ENCODE measurements at places on chromosomes 1 and 21. TPM values are rescaled to one million over a fixed set of nuclear protein-coding genes. Genes with fewer than 3 reads are reported as not detected.

DNA sequence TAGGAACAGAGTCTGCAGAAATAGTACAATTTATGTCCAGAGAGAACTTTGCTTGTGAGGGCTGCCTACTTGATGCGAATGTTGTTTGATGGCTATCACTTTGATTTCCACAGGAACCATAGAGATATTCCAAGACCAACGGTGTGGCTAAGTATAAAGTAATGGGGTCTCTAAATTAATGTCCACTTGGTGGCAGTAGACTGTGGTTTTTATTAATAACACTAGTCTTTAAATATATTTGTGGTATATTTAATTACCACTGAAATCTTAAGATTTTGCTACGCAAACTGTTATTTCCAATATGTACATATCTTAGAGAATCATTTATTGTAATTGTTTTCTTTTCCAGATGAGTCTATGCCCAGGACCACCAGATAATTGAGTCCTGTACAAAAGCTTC is 647.9 kb downstream of the PLA2G4A start:
- no peak overlapping the region for H3K4me3 ChIP-seq
- no peak for DNase-seq
- no peaks in the 10 kb centered on the region for H3K36me3 ChIP-seq
- H3K27me3 ChIP-seq = no peaks in the 10 kb centered on the region
- H3K4me1 ChIP-seq = no peaks in the 10 kb centered on the region

DNA sequence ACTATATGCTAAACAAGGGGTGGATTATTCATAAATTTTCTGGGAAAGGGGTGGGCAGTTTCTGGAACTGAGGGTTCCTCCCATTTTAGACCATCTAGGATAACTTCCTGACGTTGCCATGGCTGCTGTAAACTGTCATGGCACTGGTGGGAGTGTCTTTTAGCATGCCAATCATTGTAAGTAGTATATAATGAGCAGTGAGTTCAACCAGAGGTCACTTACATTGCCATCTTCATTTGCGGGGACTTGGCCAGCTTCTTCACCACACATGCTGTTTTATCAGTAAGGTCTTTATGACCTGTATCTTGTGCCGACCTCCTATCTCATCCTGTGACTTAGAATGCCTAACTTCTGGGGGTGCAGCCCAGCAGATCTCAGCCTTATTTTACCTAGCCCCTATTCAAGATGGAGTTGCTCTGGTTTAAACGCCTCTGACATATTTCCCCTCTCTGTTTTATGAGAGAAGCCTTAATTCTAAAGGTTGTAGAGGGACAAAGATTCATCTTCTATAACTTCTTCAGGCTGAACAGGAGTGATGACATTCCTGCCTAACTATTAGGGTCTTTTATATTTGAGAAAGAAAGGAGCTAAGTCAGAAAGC is 60.4 kb downstream of the DIP2A start:
- H3K27ac ChIP-seq = no peak overlapping the region
- no peaks in the 10 kb centered on the region for H3K27me3 ChIP-seq

GRCh38 chr1:223143537-223144248 is 645 bp upstream of the TLR5 start:
- peak overlapping the region; percentile 37 for H3K27ac ChIP-seq
- H3K27me3 ChIP-seq = no peaks in the 10 kb centered on the region
- peak; percentile 67 for DNase-seq
- H3K4me3 ChIP-seq = peak overlapping the region; percentile 50
- peaks cover 29% of the 10 kb centered on the region for H3K4me1 ChIP-seq

GRCh38 chr1:233320023-233320422 is 7.5 kb upstream of the MAP3K21 start:
- H3K36me3 ChIP-seq = no peaks in the 10 kb centered on the region
- H3K27ac ChIP-seq = no peak overlapping the region
- peaks cover 4% of the 10 kb centered on the region for H3K27me3 ChIP-seq
- no peaks in the 10 kb centered on the region for H3K4me1 ChIP-seq

DNA sequence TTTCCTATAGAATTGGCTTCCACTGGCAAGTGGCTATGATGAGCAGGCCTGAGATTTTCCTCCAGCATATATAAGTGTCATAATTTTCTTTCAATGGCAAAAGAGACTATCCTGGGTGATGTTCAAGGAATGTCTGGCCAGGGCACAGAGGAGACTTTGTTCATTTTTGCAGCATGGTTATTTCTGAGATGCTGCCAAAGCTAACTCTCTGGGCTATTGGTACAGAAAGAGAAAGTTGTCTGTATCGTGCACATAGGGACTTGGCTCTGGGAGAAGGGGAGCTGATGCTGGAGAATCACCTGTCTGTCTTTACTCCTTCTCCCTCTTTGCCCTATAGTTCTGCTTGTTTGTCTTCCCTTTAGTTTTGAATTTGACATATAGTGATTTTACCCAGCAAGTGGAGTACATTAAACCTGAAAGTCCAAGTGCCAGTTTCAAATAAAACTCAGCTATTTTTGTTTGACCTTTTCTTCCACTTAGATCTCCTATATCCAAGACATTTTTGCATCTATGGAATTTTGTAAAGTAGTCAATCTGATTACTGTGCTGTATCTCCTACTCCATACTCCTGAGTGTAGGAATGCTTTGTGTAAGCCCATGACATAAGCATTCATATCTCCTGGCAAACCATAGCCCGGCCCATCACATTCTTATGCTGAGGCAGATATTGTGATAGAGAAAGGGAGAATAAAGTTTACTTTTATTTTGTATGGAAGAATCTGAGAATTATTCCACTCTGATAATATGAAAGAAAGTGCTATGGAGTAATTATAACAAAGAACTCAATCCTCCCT is 3.9 kb downstream of the FNDC7 start:
- H3K27me3 ChIP-seq = no peaks in the 10 kb centered on the region
- no peaks in the 10 kb centered on the region for H3K36me3 ChIP-seq
- H3K4me1 ChIP-seq = no peaks in the 10 kb centered on the region
- DNase-seq = no peak
- no peak overlapping the region for H3K27ac ChIP-seq

- no peak for DNase-seq
- no peaks in the 10 kb centered on the region for H3K36me3 ChIP-seq
- H3K27ac ChIP-seq = peak overlapping the region; percentile 32
- H3K4me1 ChIP-seq = no peaks in the 10 kb centered on the region
- no peak overlapping the region for H3K4me3 ChIP-seq
These were observed 76.6 kb downstream of the ABCA4 start for GRCh38 chr1:94044290-94044790.

DNA sequence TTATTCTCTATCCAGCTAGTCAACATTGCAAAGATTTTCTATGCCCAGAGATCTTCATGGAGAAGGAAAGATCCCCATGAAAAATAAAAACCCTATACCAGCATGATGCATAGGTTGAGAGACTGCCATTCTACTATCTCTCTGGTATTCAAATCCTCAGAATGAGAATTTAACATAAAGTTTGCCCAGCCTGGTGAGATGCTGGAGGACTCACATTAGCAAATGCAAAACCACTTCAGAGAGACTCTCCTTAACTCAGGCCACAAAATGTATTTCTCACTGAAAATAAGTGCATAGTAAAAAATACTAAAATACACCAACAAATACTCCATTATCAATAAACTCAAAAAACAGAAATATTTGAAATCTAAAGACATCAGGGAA is 430.0 kb upstream of the RUNX1 start:
- H3K4me1 ChIP-seq = peaks cover 10% of the 10 kb centered on the region
- no peaks in the 10 kb centered on the region for H3K27me3 ChIP-seq
- H3K27ac ChIP-seq = no peak overlapping the region

DNA sequence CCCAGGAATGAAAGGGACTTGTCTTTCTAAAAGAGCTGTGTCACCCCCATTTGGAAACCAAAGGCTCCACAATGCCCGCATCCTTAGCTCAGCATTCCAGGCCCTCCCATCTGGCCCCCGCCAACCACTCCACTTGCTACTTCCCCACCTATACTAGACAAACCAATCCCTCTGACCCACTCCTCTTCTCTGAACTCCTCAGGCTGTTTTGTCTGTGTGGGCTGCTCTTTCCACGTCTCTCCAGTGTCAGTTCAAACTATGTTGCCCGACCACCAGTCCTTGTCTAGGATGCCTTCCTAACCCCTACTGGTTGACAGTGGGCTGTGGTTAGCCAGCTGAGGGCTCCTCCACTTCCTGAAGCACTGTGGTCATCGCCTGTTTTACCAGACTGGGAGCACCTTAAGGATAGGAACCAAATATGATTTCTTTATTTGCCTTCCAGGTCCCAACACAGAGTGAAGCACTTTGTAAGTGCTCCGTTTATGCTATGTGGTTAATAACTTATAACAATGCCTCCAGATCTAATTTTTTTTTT is 8.1 kb upstream of the COA7 start:
- H3K27me3 ChIP-seq = no peaks in the 10 kb centered on the region
- H3K4me1 ChIP-seq = no peaks in the 10 kb centered on the region
- no peak overlapping the region for H3K27ac ChIP-seq
- H3K4me3 ChIP-seq = no peak overlapping the region
- no peak for DNase-seq

- peaks cover 3% of the 10 kb centered on the region for H3K36me3 ChIP-seq
- peak overlapping the region; percentile 98 for H3K27ac ChIP-seq
These were observed 382 bp downstream of the TRMT1L start for GRCh38 chr1:185156288-185156853.

DNA sequence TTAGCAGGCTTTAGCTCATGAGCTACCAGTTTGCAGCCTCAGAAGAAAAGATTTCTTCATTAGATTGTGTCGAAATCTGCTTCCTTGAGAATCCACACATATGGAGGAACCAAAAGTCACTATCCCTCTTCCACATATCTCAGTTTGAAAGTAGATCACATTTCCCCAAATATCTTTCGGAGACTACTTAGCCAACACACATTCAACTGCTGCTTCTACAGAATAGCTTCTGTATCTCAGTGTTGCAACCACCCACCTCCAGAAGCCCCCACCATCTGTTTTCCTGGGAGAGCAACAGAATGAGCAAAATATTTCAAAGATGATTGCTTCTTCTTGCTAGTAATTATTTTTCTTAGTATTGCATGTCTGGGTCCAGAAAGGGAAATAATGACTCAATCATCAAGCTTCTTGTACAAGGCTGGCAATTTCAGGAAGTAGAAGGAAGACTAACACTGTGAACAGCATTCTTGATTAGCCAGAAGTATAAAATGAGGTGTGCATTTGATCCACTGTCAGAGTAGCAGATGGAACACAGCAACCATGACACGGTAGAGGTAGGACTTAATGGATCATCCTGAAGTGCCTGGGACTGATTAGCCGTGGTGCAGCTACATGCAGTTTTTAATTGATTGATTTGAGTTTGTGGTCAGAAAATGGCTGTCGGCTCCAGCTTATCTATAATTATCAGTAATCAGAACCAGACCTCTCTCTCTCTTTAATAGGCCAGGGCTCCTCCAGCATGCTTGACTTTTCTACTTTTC is 24.9 kb downstream of the ZC3H11B start:
- no peaks in the 10 kb centered on the region for H3K4me1 ChIP-seq
- no peak for DNase-seq
- no peak overlapping the region for H3K27ac ChIP-seq

GRCh38 chr1:214830941-214831340 is 227.9 kb downstream of the CENPF start:
- H3K36me3 ChIP-seq = no peaks in the 10 kb centered on the region
- H3K27me3 ChIP-seq = no peaks in the 10 kb centered on the region
- no peak overlapping the region for H3K27ac ChIP-seq
- DNase-seq = no peak
- H3K4me1 ChIP-seq = no peaks in the 10 kb centered on the region

GRCh38 chr1:179706339-179706941 is 36.7 kb upstream of the FAM163A start:
- H3K36me3 ChIP-seq = no peaks in the 10 kb centered on the region
- H3K27me3 ChIP-seq = no peaks in the 10 kb centered on the region
- peak; percentile 57 for DNase-seq
- peaks cover 5% of the 10 kb centered on the region for H3K4me1 ChIP-seq

The MSH4 gene
- 0.19 TPM for total RNA-seq

The UBXN11 gene
- total RNA-seq = 12.7 TPM

The TMEM269 gene
- 0.05 TPM for total RNA-seq

The FLG2 gene
- 0.05 TPM for total RNA-seq
